ENCODE measurements at places on chromosomes 5 and 9.

DNA sequence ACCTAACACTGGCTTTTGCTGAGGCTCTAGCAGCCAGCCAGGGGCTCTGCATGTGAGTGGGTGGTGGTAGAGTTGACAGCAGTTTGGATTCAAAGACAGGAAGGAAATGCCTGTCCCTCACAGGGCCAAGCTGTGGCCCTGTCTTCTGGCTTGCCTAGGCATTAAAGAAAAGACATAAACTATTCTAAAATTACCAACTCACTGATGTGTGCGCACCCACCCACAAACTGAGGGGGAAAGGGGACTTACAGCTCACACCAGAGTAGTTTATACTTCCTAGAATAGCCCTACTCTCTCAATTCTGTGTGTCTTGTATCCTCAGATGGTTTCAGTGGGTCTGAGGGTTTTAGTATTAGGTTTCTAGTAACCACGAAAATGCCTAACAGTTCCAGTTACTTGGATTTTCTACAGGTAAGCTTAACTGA lies 18.3 kb upstream of the IL13 start:
- peak; percentile 65 for DNase-seq

DNA sequence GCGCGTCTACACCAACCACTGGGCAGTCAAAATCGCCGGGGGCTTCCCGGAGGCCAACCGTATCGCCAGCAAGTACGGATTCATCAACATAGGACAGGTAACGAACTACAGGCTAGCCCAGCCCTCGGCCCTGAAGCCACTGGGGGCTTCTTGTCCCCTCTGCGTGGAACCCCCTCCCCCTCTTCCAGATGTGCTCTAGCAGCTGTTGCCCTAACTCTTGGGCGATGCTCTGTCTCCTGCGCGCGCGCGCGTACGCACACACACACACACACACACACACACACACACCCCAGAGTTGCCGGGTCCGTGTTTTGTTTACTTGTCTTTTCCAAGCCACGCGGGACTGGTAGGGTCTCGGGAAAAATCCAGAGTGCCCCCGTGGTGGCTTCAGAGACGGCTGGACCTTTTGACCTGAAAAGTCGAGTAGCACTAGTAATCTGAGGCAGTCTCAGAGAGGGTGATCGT lies 836 bp downstream of the PCSK5 start:
- peak; percentile 70 for DNase-seq

GRCh38 chr9:114174876-114175771 lies 19.8 kb downstream of the COL27A1 start:
- no peak for DNase-seq

DNA sequence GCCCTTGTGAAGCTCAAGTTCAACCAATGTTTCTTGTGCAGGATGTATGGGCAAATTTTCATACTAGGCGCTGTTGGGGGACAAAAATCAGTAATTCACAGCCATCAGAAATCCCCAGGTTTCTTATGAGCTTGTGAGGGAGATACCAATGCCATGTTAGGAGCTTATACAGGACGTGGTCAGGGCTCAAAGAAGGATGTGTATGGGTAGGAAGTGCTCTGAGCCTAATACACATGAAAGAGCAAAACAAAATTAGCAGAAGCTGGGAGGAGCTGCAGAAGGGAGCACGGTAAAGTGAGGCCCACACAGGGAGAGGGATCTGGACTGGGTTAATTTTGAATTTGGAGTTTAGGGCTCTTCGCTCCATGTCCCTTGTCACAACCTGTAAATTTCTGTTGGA lies 114.6 kb upstream of the MAP3K1 start:
- DNase-seq, result no peak

DNA sequence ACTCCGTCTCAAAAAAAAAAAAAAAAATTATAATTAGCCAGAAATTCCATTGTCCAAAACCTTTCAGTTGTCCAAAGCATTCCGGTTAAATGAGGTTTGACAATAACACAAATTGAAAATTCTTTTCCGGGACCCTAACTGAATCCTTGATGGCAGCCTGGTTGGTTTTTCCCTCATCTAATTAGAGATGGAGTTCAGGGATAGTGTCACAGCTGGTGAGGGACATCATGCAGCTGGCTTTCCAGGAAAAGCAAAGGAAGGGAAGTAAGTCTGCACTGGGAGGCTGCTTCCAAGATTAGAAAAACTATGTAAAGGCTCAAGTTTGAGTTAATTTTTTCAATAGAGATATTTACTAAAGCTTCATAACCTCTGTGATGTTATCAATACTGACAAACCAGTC lies 195.4 kb downstream of the ADAMTS12 start:
- DNase-seq, result no peak

GRCh38 chr5:126351153-126351552 lies 72.1 kb upstream of the GRAMD2B start:
- no peak for DNase-seq

GRCh38 chr5:72511774-72512592 lies 4.8 kb upstream of the ZNF366 start:
- DNase-seq, result no peak

GRCh38 chr5:93599399-93600120 lies 16.5 kb downstream of the NR2F1 start:
- DNase-seq, result no peak

GRCh38 chr9:116149844-116150243 lies 3.7 kb upstream of the PAPPA start:
- DNase-seq, result no peak

DNA sequence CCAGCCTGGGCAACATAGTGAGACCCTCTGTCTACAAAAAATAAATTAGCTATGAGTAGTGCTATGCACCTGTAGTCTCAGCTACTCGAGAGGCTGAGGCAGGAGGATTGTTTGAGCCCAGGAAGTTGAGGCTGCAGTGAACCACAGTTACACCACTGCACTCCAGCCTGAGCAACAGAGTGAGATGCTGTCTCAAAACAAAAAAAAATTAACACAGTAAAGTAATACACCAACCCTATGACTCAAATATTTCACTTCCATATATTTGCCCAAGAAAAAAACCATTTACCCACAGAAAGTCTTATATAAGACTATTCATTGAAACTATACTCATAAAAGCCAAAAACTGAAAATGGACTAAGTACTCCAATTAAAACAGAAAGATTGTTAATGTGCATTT lies 16.2 kb downstream of the SMIM23 start:
- DNase-seq, result no peak

Data from activated CD8-positive, alpha-beta memory T cell treated with anti-CD3 and anti-CD28 coated beads, Interleukin-2, amount 50 U/mL, for 48 hours (primary cell).